ENCODE measurements at places on chromosomes 2 and 18.

- DNase-seq = no peak
Observed at GRCh38 chr2:111162718-111163331, 42.1 kb downstream of the BCL2L11 start.

- DNase-seq = no peak
Observed at GRCh38 chr2:237254911-237255578, 158.9 kb downstream of the COL6A3 start.

DNA sequence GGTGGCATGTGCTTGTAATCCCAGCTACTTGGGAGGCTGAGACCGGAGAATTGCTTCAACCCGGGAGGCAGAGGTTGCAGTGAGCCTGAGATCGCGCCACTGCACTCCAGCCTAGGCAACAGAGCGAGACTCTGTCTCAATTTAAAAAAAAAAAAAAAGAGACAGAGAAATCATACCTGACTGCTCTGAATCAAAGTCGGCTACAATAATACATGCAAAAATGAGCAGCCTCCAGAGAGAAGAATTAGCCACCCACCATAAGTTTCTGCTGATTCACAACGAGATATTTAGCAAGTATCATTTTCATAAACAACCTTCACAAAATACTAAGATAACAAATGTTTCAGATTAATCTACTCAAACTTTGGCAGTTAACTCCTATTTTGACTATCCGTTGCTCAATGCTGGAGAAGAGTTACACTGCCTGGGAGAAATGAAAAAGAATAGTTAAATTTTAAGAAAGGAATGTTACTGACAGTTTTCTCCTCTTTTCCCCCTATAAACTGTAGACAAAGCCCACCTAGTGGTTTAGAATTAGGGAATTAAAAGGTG, 1.5 kb downstream of the OSBPL1A start:
- DNase-seq = no peak

DNA sequence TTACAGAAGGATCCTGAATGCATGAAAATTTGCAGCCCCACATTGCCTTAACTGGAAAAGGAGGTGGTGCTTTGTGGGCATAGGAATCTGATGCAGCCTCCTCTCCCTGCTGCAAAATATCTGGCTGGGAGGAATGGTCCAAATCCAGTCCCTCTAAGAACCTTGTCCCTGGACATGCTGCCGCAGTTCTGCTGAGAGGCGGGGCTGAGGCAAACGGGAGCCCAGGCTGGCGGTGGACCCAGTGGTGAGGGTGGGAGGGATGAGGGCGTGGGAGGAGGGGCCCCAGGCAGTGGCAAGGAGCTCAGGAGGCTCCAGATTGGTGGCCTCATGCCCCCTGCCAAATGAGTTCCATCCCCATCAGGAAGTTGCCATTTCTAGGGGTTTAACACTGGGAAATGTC, 36.2 kb downstream of the ZAP70 start:
- no peak for DNase-seq

- DNase-seq = no peak
Observed at GRCh38 chr18:32277549-32277948, 87.7 kb downstream of the MEP1B start.

DNA sequence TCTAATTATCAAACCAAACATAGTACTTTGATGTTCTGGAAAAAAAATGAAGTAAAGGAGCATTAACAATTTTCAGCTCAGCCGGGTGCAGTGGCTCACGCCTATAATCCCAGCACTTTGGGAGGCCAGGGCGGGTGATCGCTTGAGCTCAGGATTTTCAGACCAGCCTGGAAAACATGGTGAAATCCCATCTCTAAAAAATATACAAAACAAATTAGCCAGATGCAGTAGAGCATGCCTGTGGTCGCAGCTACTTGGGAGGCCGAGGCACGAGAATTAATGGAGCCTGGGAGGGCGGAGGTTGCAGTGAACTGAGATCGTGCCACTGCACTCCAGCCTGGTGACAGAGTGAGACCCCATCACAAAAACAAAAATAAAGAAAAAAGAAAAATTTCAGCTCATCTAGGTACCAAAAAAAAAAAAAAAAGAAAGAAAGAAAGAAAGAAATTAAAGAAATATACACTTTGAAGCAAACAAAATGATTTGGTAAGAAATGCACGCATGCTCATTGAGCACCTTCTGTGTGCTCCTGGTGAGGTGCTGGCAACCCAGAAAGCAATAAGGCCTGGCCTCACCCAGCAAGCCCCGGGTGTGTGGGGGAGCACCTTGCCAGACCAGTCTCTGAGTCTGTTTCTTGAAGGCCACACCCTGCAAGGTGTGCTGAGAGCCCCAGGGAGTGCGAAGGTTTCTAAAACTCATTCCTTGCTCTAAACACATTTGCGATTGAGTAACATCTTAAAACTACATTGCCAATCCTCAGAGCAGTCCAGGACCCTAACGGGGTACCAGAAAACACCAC, 133.5 kb downstream of the TFCP2L1 start:
- no peak for DNase-seq

DNA sequence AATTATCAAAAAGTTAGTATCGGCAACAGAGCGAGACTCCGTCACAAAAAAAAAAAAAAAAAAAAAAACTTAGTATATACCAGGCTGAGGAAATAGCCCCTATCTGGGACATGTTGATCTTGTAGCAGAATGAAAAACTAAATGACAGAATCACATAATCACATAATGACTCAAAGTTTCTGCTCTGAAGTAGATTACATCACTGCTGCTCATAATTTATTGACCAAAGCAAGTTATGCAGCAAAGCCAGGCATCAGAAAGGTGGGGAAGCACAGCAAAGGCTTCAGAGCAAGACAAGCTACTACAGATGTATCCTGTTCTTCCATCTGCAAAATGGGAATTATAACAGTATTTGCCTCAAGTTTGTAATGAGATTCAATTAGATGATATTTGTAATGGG, 68.1 kb downstream of the BOD1L2 start:
- DNase-seq = no peak

DNA sequence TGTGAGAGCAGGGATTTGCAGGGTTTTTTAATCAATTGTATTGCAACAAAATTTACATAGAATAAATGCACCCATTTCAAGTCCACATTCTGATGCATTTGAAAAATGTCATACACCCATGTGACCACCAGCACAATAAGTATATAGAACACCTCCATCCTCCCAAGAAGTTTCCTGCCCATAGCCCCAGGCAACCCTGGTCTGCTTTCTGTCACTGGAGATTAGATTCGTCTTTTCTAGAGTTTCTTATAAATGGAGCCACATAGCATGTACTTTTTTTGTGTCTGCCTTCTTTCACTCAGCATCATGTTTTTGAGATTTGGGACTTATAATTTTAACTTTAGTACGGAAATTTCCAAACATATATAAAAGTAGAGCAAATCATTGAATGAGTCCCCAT, 127.2 kb upstream of the EPAS1 start:
- DNase-seq = no peak

- DNase-seq = no peak
Observed at GRCh38 chr2:210839034-210839433, 282.6 kb downstream of the CPS1 start.

DNA sequence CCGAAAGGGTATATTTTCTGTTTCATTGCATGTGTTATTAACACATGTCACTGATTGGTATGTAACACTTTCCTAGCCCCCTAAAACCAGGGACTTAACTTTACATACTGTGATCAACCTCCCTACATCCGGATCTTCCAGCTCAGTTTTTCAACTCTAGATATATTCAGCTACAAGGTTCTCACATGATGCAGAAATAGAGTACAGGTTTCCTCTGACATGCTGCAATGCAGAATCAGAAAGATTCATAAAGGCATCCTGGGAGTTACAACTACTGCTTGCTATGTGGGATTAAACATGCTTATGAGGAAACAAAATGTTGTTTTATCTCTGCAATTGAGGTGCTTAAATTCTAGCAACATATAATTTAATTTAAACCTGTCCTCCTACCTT, 14.0 kb downstream of the FBXO11 start:
- no peak for DNase-seq

- no peak for DNase-seq
Observed at GRCh38 chr18:55635439-55635838, 47.4 kb upstream of the TCF4 start.

DNA sequence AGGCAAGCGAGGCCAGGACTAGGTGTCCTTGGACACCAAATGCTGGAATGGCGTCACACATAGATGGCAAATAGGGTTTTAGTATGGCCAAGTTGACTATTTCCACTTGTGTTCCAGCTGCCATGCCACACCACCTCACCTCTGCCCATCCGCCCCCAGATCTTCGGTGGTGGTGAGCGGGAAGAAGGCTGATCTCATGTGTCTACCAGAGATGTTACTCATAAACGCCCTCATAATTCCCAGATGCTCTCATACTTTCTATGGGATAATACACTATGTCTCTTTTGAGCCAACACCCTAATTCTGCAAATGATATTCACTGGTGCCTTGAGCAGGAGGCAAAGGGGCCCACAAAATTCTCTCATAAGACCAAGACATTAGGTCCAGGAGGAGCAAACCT, 281.1 kb upstream of the FN1 start:
- no peak for DNase-seq

- DNase-seq = peak; percentile 1
Observed at GRCh38 chr2:148926981-148927401, 52.0 kb downstream of the KIF5C start.

DNA sequence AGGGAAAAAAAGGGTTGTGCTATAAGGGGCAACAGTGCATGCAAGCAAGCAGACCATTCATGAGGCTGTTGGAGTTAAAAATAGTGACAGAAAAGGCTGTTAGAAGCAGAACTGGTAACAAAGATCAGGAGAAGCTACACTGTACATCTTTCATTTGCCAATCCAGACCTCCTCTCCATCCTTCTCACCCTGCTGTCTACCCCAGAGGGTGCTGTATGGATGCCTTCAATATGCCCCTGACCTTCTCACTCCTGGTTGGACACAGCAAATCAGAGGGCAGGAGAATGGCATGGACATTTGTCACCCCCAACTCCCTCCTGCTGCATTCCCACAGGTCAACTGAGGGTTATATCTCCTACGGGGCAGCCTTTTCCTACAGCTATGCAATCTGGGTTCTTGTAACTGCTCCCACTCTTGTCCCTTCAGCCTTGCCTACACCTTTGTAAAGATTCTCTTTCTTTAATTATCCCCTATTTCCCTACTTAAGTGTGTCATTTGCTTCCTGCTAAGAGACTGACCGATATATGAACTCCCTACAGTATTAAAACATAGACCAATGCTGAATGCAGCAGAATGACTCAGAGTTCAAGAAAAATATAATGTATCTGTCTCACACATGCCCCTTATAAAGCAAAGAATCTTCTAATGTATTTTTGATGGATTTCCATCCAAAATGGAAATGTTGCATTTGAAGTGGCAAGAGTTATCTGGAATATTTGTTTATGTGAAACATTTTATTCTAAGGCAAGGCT, 169.2 kb upstream of the NCKAP5 start:
- DNase-seq = no peak

- DNase-seq = no peak
Observed at GRCh38 chr18:74066018-74066417, 81.6 kb downstream of the FBXO15 start.

DNA sequence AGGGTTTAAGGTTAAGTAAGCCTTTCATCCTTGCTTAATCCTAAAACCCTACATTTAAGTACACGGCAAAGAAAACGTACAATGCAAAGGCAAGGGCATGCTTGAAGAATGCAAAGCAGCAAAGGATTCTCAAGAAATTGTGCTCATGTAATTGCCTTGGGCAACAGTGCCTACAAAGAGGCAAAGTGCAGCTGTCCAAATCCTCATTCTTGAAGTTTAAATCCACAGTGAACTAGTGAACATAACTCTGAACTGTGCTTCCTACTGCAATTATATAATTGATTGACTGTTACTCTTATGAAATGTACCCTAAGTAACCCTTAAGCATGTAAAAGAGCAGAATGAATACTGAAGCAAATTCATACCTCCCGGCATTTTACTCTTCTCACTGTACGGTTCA, 85.4 kb downstream of the MAP3K20 start:
- no peak for DNase-seq

GRCh38 chr18:78244779-78245178, 734.8 kb upstream of the SALL3 start:
- no peak for DNase-seq

GRCh38 chr18:48802543-48803290, 148.0 kb downstream of the SMAD7 start:
- DNase-seq = no peak

DNA sequence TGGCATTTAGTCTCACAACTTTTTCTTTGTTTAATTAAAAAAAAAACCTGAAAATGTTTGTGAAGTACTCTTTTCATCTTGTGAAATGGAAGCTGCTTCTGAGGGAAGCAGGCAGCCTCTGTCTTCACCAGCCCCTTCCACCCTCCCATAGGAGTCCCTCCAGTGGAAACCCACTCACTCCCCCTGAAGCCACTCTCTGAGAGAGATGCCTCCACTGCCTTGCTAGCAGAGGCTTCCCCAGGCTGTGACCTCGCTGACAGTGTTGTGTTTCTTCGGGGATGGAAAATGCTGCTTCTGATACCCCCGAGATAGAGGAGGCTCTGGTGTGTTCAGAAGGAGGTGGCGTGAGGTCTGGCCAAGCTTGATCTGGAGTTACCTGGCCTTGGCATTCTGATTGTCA, 59.9 kb downstream of the SH3RF3 start:
- no peak for DNase-seq

DNA sequence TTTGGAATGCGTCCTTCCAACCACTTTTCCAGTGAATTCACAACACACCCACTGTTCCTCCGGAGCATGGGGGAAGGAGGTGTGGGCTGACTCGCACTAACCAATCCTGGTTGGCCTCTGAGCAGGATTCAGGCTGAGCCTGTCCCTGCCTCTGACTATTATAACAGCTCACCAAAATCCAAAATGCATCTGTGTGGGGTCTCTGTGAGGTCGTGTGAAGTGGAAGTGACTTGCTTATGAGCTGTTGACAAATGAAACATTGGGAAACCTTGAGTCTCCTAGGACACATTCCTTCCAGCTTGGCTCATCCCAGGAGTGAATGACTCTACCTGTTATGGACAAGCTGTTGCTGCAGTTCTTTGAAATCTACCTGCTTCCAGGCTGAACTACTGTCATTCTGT, 1.5 kb downstream of the CIDEA start:
- DNase-seq = no peak

GRCh38 chr2:159516241-159516758, 100.0 kb downstream of the BAZ2B start:
- DNase-seq = no peak

DNA sequence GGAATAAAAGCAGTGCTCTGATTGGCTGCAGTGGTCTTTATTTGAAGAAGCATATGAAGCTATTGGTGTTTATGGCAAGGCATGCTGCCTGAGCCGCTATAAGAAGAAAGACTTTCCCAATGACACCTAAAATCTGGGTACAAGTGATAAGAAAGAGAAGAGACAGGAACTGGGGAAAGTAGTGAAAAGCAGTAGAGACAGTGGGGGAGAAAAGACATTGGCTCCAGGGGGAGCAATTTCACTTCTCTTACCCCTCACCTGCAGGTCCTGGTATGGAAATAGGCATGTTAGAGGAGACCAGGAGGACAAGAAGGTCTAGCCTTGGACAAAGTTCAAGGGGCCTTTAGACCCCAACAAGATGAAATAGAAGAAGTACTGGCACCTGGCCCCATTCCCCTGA, 47.1 kb downstream of the PLCL1 start:
- no peak for DNase-seq

- DNase-seq = no peak
Observed at GRCh38 chr18:58562999-58563667, 65.8 kb downstream of the ALPK2 start.

Measured in activated T-helper 1 cell treated with Interleukin-2 at 50 U/mL for 16 hours (primary cell).